ENCODE measurements at places on chromosomes 2 and 18.
A peak's percentile ranks its signal among the peaks of the same experiment; 100 is the strongest.

GRCh38 chr2:3960106-3960505, 256.7 kb downstream of the DCDC2C start:
- no peaks in the 10 kb centered on the region for H3K36me3 ChIP-seq
- no peak for DNase-seq
- H3K27ac ChIP-seq: no peak overlapping the region
- no peak overlapping the region for H3K4me3 ChIP-seq

DNA sequence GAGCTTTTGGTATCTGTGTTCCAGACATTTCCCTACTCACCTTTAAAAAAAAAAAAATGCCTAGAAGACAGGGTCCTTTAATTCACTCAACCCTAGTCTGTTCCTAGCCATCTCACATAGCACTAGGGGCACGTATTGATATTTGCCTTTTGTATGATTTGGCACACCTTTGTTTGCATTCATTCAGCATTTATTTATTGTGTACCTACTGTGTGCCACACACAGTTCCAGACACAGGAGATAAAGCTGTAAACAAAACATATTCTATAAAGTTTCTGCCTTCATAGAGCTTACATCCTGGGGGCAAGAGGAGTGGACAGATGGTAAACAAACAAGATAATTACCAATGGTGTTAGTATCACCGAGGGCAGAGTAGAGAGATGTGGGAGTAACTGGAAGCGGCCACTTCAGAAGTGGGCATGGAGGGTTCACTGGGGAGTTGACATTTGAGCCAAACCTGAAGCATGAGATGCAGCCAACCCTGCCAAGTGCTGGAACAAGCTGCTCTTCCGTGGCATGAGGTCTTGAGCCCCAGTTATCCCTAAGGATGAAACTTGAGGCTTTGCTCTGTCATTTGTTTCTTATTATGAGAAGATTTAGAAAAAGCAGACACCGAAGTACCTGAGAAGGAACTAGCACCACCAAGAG, 18.2 kb downstream of the MAPRE2 start:
- DNase-seq: no peak
- H3K27ac ChIP-seq: no peak overlapping the region
- H3K27me3 ChIP-seq: no peaks in the 10 kb centered on the region

GRCh38 chr2:226890286-226890685, 54.4 kb downstream of the RHBDD1 start:
- H3K4me1 ChIP-seq: no peaks in the 10 kb centered on the region
- no peaks in the 10 kb centered on the region for H3K27me3 ChIP-seq
- no peak for DNase-seq
- no peak overlapping the region for H3K27ac ChIP-seq

DNA sequence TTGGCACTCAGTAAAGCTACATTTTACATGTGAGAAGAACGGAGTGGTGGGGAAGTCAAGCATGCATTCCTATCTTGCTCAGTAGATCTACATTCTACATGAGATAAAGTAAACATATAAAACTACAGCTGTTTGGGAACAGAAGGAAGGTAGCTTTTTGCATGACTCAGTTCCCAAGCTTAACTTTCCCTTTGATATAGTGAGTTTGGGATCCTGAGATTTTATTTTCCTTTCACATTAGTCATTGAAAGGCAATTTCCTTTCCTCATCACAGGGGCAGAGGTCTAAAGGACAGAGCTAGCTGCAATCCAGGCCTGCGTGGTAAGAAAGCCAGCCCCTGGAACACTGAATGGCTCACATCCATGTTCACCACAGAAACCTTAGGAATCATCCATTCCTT, 257.2 kb downstream of the SRBD1 start:
- H3K27ac ChIP-seq: no peak overlapping the region
- H3K36me3 ChIP-seq: no peaks in the 10 kb centered on the region
- DNase-seq: no peak
- no peaks in the 10 kb centered on the region for H3K27me3 ChIP-seq
- H3K4me3 ChIP-seq: no peak overlapping the region

DNA sequence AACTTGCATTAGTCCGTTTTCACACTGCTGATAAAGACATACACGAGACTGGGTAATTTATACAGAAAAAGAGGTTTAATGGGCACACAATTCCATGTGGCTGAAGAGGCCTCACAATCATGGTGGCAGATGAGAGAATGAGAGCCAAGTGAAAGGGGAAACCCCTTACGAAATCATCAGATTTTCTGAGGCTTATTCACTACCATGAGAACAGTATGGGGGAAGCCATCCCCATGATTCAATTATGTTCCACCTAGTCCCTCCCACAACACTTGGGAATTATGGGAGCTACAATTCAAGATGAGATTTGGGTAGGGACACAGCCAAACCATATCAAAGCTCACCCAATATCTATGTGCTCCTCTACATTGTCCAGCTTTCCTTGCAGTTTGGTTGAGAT, 16.0 kb upstream of the SERPINE2 start:
- H3K27me3 ChIP-seq: no peaks in the 10 kb centered on the region
- no peaks in the 10 kb centered on the region for H3K36me3 ChIP-seq
- no peak for DNase-seq
- H3K4me1 ChIP-seq: 0 out of 2 replicates have a peak, but pooled peaks cover 2% of the 10 kb centered on the region
- H3K4me3 ChIP-seq: no peak overlapping the region

DNA sequence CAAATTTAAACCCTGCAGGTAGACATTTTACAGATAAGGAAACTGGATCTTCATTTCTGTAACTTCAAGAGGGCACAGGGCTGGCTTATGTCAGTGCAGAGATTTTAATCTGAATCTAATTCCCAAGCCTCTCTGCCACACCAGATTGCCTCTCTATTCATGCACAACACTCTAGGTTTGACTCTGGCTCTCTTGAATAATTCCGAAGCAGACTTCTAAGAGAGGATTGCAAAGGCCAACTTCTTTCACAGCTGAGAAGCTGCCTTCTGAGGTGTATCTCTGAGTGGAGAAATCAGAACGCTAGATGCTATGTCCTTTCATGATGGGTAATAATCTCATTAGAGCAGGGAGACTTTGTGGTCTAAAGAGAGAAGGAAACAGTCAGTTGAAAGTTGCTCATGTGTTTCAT, 20.1 kb upstream of the MGAT5 start:
- H3K4me1 ChIP-seq: no peaks in the 10 kb centered on the region
- H3K36me3 ChIP-seq: peaks cover 11% of the 10 kb centered on the region
- DNase-seq: no peak
- no peaks in the 10 kb centered on the region for H3K27me3 ChIP-seq
- H3K27ac ChIP-seq: no peak overlapping the region

- no peaks in the 10 kb centered on the region for H3K4me1 ChIP-seq
- no peak for DNase-seq
- H3K36me3 ChIP-seq: no peaks in the 10 kb centered on the region
- no peak overlapping the region for H3K27ac ChIP-seq
These were observed 224.8 kb upstream of the NRXN1 start for GRCh38 chr2:51256736-51257135.

- H3K4me1 ChIP-seq: peaks cover 27% of the 10 kb centered on the region
- no peak for DNase-seq
- H3K27me3 ChIP-seq: no peaks in the 10 kb centered on the region
These were observed 14.5 kb downstream of the SH3BP4 start for GRCh38 chr2:234966340-234966739.

DNA sequence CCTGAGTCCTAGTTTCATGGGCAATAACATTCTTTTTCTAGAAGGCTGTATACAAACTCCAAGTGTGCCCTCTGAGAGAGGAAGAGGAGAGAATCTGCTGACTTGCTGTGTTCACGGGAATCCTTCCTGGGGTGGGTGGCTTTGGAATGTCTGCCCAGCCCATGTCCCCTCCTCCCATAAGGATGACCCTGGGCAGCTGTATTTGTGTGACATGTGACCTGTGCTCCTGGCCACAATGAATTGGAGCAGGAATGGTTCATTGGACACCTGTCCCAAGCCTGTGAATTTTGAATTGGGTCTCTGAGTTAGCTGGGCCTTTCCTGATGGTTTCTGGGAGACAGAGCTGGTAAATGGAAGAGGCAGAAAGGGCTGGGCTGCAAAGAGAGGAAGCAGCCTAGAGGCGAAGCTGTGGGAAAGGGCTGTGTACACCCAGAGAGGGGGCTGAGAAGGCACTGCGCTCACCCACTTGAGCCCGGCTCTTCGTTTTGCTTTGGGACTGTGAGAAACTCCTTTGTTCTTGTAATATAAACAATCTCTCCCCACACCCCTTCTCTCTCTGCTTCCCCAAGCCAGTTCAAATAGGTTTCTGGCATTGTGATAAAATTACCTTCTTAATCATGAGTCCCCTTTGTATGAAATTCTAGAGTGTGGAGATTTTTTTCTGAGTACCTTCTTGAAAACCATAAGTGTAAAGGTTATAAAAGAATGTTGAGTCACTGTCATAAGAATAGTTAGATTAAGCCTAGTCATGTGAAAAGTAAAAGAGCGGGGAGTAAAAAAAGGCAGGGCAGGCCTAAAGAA, 49.8 kb downstream of the SLC4A5 start:
- H3K36me3 ChIP-seq: no peaks in the 10 kb centered on the region
- no peak for DNase-seq
- no peaks in the 10 kb centered on the region for H3K4me1 ChIP-seq
- H3K27me3 ChIP-seq: no peaks in the 10 kb centered on the region
- no peak overlapping the region for H3K27ac ChIP-seq
- H3K4me3 ChIP-seq: no peak overlapping the region

DNA sequence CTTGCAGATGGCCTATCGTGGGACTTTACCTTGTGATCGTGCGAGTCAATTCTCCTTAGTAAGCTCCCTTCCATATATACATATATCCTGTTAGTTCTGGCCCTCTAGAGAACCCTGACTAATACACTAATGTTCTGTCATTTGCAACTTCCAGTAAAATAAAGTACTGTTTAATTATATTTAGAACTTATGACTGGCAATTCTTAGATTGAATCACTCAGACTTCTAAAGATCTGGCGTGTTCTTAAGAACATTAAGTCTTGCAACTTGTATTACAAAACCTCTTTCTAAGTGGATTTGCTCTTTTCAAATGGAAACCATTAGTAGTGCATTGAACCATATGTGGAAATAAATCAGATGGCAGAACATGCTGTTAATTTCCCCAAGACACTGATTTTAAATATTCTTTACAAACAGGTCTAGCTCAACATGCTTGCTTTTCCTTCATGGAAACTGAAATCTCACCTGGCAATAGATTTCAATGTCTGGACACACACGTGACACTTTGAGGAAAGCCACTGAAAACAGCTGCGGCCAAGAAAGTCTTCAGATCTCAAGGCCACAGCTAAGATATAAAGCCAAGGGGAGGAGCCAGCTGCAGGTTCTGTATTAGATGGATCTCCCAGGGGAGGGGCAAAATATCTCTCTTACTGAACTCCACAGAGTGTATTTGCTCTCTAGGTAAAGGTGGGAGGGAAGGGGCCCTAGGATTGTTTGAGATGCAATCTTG, 50.6 kb downstream of the PMAIP1 start:
- H3K27me3 ChIP-seq: no peaks in the 10 kb centered on the region
- no peak overlapping the region for H3K4me3 ChIP-seq
- H3K27ac ChIP-seq: no peak overlapping the region
- no peaks in the 10 kb centered on the region for H3K4me1 ChIP-seq
- no peaks in the 10 kb centered on the region for H3K36me3 ChIP-seq

GRCh38 chr2:239917125-239917956, 107.8 kb downstream of the NDUFA10 start:
- no peaks in the 10 kb centered on the region for H3K27me3 ChIP-seq
- DNase-seq: no peak
- no peaks in the 10 kb centered on the region for H3K36me3 ChIP-seq
- H3K4me1 ChIP-seq: no peaks in the 10 kb centered on the region

DNA sequence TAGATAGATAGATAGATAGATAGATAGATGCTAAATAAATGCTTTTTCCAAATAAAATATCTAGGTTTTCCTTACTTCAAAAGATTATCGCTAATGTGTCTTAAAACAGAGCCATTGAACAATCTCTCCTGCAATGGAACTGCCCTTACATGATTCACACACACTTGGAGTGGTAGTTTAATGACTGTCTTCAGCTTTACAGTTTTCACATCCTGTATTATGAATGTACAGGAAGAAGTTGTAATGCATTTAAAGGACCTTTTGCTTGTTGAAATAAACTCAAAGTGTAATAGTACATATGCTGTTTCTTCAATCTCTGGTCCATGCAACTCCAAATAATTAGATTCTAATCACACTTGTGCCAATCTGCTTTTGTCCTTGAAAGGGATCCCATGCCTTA, 797.6 kb upstream of the CDH2 start:
- no peak overlapping the region for H3K4me3 ChIP-seq
- no peak for DNase-seq
- H3K36me3 ChIP-seq: no peaks in the 10 kb centered on the region
- H3K27ac ChIP-seq: no peak overlapping the region
- H3K4me1 ChIP-seq: no peaks in the 10 kb centered on the region
- no peaks in the 10 kb centered on the region for H3K27me3 ChIP-seq

GRCh38 chr18:13222856-13223281, 4.3 kb downstream of the LDLRAD4 start:
- H3K27ac ChIP-seq: no peak overlapping the region
- DNase-seq: no peak
- no peaks in the 10 kb centered on the region for H3K36me3 ChIP-seq
- peaks cover 29% of the 10 kb centered on the region for H3K27me3 ChIP-seq
- H3K4me1 ChIP-seq: peaks cover 22% of the 10 kb centered on the region
- H3K4me3 ChIP-seq: no peak overlapping the region

GRCh38 chr2:12032975-12033374, 286.5 kb downstream of the LPIN1 start:
- no peak for DNase-seq
- no peak overlapping the region for H3K4me3 ChIP-seq
- no peaks in the 10 kb centered on the region for H3K36me3 ChIP-seq
- no peak overlapping the region for H3K27ac ChIP-seq

GRCh38 chr2:10132043-10132575, 9.6 kb downstream of the RRM2 start:
- peaks cover 32% of the 10 kb centered on the region for H3K4me1 ChIP-seq
- no peaks in the 10 kb centered on the region for H3K27me3 ChIP-seq
- DNase-seq: no peak
- H3K4me3 ChIP-seq: no peak overlapping the region
- 0 out of 2 replicates have a peak overlapping the region, but pooled peaks have one; percentile 42 for H3K27ac ChIP-seq

DNA sequence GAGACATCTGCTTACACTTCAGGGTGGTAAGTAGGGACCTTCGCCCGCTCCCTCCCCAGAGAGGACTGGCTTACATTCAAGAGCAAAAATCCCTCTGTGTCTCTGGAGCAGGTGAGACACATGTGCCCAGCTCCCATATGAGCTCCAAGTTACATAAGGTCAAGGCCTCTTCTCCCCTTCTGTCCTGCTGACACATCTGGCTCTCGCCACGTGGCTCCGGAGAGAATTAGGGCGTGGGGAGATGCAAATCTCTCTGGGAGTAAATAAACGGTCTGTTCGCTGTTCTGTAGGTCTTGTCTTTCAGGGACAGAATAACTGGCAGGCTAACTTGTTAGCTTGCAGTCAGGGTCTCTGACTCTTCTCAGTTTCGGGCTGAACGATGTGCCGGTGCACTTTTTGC, 16.2 kb downstream of the MRO start:
- H3K4me1 ChIP-seq: peaks cover 7% of the 10 kb centered on the region
- no peaks in the 10 kb centered on the region for H3K27me3 ChIP-seq
- H3K4me3 ChIP-seq: no peak overlapping the region
- no peak for DNase-seq
- H3K36me3 ChIP-seq: no peaks in the 10 kb centered on the region

- no peaks in the 10 kb centered on the region for H3K36me3 ChIP-seq
- no peaks in the 10 kb centered on the region for H3K27me3 ChIP-seq
- no peak overlapping the region for H3K27ac ChIP-seq
- peaks cover 7% of the 10 kb centered on the region for H3K4me1 ChIP-seq
- no peak overlapping the region for H3K4me3 ChIP-seq
These were observed 25.4 kb upstream of the ACADL start for GRCh38 chr2:210250622-210251021.

- no peaks in the 10 kb centered on the region for H3K4me1 ChIP-seq
- peak overlapping the region; percentile 55 for H3K4me3 ChIP-seq
- DNase-seq: peak; percentile 32
- peaks cover 6% of the 10 kb centered on the region for H3K27me3 ChIP-seq
- H3K27ac ChIP-seq: peak overlapping the region; percentile 89
These were observed 998 bp upstream of the SLC66A3 start for GRCh38 chr2:11154016-11154922.

- peak overlapping the region; percentile 76 for H3K4me3 ChIP-seq
- peak; percentile 41 for DNase-seq
- H3K27me3 ChIP-seq: peaks cover 69% of the 10 kb centered on the region
- H3K27ac ChIP-seq: no peak overlapping the region
These were observed 1.0 kb downstream of the CXCR4 start for GRCh38 chr2:136116813-136117390.
